NCI-H1417 treated with DMSO at 0.1 percent for 48 hours (cell line): ENCODE measurements at places on chromosomes 3 and 15.

- DNase-seq = no peak
Observed at GRCh38 chr3:30658328-30659052, 52.1 kb downstream of the TGFBR2 start.

- DNase-seq = no peak
Observed at GRCh38 chr3:138849222-138849940, 14.7 kb upstream of the PIK3CB start.

DNA sequence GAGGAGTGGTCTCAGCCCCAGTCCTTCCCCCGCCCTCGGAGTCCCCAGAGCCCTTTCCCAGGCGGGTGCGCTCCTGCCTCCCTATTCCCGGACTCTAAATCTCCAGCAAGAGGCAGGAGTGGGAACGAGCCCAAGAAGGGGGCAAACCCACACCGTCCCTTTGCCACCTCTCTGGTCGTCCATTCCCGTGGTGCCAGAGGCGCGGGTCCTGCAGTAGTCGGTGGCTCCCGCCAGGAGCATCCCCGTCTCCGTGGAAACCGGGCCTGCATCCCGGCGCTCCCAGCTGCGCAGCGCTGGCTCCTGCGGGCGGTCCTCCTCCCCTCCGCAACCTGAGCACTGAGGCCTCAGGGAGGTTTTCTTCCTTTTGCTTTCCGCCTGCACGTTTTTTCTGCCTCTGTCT is 44.8 kb downstream of the LHFPL4 start:
- DNase-seq = no peak

- DNase-seq = no peak
Observed at GRCh38 chr3:148681080-148681479, 16.6 kb upstream of the AGTR1 start.

DNA sequence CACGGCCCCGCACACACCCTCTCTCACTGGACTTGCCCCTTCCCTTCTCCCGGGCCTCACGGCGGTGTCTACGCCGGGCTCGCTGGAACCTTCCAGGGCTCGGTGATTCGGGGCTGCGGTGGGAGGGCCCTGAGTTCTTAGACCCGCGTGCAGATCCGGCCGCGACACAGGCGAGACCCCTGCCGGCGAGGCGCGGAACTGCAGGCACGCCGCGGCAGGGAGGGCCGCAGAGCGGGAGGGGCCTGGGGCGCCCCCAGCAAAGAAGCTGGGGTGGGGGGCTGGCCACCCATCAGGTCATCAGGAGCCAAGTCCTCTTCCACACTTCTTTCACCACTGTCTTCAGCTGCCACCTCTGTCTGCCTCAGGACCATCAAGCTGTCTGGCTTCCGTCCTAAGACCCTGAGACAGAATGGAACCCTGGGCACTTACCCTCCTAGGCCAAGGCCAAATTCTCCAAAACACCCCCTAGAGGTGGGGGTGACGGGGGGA is 164.5 kb downstream of the XXYLT1 start:
- no peak for DNase-seq

DNA sequence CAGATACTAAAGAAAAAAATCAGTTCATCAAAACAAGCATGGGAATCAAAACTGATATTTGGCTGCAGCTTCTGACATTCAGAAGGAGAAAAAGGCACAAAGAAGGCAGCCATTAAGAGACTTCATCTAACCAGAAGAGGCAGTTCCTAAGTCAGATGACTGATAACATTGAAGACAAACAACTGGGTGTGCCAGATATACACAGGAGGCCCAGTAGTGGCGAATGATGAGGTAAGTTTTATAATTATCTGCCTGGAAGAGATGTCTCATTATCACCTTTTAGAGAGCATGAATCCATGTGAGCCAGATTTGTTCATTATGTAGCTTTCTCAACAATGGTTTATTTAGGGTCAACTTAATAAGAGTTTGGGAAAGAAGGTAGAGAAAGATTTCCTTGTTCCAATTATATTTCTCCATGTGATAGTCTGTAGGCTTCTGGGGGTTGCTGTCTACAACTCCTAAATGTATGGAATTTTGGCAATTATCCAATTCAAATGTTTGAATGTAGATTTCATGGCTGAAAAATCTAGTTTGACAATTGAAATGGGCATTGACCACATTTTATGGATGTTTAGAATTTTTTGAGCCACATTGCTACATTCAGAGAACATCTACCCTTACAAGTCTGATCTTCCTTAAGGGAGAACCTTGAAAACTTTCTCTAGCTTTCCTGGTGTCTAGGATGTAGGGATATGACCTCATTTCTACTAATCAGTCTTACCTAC is 50.4 kb upstream of the RASGRF1 start:
- DNase-seq = no peak

GRCh38 chr15:60656481-60656880 is 177.5 kb upstream of the ICE2 start:
- DNase-seq = no peak

DNA sequence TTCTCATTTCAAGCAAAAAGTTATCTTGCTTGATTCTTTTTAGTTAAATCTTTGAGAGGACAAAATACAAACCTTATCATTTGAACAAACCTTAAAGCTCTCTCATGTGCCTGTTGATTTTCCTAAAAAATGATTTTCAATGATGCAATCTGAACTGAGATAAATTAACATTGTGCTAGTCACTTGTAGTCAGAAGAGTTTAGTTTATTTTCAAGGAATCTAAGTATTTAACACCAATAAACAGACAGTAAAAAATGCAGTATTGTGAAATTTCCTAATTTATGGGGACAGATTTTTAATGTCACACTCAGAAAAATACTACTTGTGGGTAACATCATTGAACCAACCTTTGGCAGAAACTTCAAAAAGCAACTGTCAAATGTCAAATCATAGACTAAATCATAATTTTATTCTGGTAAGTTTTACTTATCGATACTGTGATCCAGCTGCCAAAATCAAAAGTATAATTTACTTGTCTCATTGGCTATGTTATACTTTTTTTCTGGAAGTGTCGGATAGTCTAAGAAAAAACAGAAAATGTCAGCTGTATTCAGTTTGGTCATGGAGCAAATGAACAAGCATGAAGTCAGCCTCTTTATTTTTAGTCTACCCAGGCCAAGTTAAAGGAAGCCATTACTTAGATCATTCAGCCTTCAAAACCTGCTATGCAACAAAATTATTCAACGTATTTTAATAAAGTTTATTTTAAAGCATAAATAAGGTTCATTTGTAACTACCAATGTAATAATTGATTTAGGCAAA is 52.4 kb upstream of the FNDC3B start:
- no peak for DNase-seq

GRCh38 chr15:88385078-88385700 is 82.0 kb downstream of the MRPL46 start:
- no peak for DNase-seq

DNA sequence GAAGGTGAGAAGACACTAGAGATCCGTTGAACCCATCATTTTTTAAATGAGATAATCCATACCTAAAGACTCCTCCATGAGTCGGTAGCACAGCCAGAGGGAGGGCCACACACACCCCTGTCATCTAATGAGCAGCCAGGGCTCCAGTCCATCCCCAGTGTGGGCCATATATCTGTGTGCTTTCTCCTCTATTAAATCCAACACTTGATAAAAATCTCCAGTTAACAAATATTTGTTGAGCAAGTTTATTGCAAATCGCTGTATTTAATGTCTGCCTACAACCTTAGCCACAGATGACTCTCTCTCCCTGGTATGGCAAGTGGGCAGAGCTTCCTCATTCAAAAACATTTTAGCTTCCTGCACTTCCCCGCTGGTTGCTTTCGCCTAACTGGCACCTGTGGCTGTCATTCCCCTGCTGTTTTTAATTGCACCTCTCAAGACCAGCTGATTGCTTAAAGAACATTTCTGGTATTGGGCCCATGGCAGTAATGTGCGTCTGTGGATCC is 82.8 kb downstream of the SMAD3 start:
- DNase-seq = peak; percentile 63

GRCh38 chr3:190173426-190173825 is 52.7 kb upstream of the P3H2 start:
- DNase-seq = no peak

DNA sequence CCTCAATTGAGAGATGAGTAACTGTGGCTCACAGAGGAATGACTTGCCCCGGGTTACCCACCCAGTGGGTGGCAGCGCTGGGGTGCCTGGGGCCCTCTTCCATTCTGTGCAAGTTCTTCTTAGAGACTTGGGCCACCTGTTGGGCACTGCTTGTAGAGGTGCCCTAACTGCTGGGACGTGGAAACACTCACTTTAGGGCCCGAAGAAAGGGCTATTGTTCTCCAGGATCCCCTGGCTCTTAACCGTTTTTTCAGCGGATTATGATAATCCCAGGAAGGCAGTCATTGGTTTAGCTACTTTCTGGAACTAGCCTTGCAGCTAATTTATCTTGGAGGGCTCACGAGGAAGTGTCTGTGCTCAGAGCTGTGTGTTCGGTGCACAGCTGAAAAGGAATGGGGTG is 66.0 kb upstream of the GCNT3 start:
- DNase-seq = no peak
